ENCODE measurements at places on chromosomes 7 and 10.

DNA sequence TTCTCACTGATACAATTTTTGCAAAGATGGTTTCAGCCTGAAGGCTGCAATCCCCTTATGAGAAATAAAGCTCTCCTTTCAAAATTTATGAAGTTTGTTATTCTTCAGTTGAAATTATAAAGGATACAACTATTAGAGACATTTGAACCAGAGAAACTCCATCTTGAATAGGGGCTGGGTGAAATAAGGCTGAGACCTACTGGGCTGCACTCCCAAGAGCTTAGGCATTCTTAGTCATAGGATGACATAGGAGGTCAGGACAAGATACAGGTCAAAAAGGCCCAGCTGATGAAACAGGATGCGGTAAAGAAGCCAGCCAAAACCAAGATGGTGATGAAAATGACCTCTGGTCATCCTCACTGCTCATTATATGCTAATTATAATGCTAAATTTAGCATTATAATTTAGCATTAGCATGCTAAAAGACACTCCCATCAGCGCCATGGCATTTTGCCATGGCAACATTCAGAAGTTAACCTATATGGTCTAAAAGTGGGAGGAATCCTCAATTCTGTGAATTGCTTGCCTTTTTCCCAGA is 22.4 kb upstream of the IFIT1B start:
- no peak for DNase-seq

- no peak for DNase-seq
These were observed 157.2 kb upstream of the INSYN2A start for GRCh38 chr10:127353544-127353943.

DNA sequence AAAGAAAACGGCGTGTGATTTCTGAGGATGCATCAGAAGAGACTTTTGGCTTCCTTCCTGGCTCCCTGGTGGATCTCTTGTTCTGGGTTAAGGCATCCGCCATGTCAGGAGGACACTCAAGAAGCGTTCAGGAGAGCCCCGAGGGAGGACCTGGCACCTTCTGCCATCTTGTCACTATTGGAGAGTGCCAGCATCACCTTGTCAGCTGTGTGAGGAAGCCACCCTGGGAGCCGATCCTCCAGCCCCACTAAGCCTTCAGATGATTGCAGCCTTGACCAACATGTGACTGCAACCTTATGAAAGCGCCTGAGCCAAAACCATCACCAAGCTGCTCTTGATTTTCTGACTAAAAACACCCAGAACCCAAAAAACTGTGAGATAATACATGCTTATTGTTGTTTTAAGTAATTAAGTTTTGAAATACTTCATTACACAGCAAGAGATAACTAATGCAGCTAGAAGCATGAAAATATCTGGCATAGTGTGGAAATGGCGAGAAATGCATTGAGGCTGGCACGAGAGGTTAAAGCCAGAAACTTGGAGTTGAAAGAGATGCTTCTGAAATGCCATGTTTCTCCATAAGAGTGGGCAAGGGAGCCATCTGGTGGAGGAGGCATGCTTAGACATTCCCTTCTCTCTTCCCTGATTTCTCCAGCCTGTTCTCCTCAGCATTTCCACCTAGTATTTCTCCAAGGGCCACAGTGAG is 5.4 kb upstream of the ZFYVE27 start:
- peak; percentile 75 for DNase-seq

DNA sequence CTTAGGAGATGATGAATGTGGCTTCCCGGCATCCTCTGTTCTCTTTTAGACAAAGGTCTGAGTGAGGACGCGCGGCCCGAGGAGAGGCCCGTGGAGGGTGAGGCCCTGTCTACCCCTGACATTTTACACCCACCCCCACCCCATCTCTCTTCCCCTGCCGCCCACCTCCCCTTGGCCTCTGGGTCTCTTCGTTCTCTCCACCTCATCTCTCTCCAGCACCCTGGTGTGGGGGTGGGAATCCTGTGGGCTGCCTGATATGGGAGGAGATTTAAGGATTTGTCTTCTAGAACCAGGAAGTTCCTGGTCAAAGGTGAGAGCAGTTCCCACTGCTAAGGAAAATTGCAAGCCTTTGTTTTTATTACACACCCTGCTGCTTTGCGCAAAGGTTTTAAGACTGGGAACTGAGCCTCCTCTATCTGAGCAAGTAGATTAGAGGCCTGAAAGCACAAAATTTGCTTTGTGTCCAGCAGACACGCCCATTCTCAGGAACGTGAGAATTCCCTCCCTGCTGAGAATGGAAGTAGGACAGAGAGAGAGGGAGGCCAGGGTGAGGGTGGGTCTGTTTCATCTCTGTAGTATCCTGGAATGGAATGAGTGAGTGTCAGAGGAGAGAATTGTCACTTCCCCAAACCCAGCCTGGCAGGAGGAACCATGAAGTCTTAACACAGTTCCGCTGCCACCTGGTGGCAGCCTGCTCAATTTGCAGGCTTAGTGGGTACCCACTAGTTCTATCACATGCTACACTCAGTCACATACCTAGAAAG is 91.2 kb downstream of the GTF2IRD1 start:
- no peak for DNase-seq

DNA sequence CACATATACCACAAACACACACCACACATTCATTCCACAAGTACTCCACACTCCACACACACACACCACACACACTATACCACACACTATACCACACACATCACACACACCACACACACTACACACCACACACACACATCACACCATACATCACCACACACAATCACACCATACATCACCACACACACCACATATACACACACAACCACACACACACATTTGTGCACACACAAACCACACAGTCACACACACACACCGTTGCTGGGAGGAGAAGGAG is 112.8 kb downstream of the PTPN20 start:
- DNase-seq = no peak

GRCh38 chr7:16419859-16420258 is 1.5 kb downstream of the CRPPA start:
- DNase-seq = no peak

- DNase-seq = no peak
These were observed 87.2 kb upstream of the ZNF32 start for GRCh38 chr10:43735907-43736306.

DNA sequence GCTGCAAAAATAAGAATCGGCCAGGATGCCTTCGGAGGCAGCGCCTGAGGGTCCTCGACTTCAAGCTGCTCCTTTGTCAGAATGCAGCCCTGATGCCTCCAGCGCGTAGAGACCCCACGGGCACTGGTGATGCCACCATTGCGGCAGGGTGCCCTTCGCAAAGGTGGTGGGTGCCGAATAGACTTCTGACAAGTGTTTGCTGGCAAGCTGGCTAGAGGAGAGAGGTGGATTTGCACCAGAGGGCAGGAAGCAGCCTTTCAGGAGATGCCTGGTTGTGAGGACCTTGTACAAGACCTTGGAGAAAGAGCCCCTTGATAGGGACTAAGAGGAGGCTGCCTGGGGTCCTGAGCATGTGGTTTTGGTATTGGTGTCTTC is 103.2 kb upstream of the PPIF start:
- DNase-seq = no peak

GRCh38 chr10:107611115-107611514 is 446.6 kb upstream of the SORCS1 start:
- no peak for DNase-seq

- no peak for DNase-seq
These were observed 337.4 kb upstream of the PODXL start for GRCh38 chr7:131893631-131894340.

DNA sequence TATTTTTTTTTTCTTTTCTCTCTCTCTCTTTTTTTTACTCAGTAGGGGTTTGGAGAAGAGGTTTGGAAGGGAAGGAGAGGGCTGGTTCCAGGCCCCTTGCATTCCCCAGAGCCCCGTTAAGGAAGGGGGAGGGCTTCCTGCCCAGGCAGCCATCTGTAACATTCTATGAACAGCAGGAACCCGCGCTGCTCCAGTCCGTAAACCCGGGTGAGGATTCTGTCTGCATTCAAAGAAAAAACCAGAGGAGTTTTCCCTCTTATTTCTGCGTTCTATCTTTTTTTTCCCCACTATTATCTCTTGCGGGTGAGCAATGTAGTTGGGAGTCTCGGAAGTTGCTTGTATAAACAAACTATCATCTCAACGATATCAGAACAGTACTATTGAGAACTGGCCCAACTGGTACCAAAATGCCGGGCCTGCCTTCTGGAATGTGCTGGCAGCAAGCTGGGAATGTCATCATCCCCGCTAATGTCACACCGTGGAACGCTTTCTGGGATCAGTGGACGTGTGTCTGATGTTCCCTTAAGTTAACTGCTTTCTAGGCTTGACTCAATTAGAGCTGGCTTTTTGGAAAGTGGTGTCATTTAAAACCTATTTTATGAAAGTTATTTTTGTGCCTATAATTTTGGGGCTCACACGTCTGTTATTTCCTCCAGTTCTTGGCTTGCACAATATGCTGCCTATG is 153.1 kb upstream of the MEOX2 start:
- DNase-seq = no peak

GRCh38 chr7:43584195-43584586 is 1.3 kb downstream of the STK17A start:
- DNase-seq = peak; percentile 17

DNA sequence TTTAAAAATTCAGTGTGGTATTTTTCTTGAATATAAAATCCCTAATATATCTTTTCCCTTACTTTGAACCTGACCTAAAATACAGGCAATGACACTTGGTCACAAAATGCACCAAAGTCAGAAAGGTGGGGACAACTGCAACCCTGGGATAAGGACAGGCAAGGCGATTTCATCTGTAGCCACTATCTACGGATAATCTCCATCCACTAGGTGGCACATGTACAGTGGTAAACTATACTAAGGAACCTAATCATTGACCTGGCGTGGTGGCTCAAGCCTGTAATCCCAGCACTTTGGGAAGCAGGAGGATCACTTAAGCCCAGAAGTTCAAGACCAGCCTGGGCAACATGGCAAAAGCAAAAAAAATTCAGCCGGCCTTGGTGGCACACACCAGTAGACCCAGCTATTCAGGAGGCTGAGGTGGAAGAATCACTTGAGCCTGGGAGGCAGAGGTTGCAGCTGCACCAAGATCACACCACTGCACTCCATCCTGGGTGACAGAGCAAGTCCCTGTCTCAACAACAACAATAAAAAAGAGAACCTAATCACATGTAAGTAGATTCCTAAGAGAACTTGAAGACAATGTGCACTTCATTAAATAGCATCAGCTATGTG is 98.9 kb downstream of the KMT2C start:
- peak; percentile 23 for DNase-seq

DNA sequence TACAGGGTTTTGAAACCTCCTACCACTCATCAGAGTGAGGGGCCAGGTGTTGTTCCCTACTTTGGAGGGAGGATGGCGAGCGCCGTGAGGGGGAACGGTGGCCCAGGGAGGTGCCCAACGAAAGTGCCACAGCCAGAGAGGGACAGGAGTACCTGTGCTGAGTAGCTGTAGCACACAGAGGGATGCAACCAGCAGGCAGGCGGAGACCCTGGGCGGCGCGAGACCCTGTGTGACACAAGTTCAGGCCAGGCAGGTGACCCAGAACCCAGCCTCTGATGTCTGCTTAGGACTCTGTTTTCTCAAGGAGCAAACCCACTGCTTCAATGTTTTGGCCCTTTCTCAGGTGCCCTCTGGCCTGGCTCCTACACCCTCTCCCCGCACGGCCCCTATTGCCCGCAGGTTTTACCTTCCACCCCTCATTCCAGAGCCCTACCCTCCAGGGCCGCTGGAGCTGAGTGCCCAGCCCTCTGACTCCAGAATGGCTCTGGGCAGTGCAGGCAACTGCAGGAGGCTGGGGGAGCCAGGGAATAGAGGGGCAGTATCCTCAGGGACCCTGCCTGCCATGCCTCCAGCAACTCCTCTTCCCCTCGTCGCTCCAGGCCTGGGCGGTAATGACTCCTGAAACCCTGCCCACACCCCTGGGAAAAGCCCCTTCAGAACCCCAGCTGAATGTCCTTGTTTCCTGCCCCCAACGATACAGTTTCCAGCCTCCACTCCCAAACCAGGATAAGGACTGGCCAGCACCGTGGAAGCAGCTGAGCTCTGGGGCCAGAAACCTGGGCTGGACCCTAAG is 164.1 kb upstream of the RHEB start:
- no peak for DNase-seq

GRCh38 chr7:135974667-135975066 is 2.5 kb downstream of the MTPN start:
- DNase-seq = no peak

GRCh38 chr7:158377800-158378623 is 209.6 kb downstream of the PTPRN2 start:
- no peak for DNase-seq

GRCh38 chr10:118986815-118987790 is 42.4 kb upstream of the NANOS1 start:
- DNase-seq = no peak

DNA sequence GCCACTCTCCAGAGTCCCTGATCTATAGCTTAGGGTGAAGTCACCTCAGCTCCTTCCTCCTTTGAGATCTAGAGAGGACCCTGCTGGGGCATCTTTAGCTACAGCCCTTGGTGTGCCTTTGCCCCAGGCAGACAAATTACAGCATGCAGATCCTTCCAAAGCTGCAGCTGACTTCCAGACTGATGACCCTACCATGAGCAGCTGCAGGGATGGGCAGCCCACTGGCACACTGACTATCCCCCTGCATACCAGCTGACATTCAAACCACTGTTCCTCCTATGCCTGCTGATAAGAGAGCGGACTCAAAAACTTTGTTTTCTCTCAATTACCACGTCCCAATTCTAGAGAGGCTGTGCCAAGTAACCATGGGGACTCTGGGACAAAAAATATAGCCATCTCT is 70.6 kb downstream of the COL13A1 start:
- no peak for DNase-seq

DNA sequence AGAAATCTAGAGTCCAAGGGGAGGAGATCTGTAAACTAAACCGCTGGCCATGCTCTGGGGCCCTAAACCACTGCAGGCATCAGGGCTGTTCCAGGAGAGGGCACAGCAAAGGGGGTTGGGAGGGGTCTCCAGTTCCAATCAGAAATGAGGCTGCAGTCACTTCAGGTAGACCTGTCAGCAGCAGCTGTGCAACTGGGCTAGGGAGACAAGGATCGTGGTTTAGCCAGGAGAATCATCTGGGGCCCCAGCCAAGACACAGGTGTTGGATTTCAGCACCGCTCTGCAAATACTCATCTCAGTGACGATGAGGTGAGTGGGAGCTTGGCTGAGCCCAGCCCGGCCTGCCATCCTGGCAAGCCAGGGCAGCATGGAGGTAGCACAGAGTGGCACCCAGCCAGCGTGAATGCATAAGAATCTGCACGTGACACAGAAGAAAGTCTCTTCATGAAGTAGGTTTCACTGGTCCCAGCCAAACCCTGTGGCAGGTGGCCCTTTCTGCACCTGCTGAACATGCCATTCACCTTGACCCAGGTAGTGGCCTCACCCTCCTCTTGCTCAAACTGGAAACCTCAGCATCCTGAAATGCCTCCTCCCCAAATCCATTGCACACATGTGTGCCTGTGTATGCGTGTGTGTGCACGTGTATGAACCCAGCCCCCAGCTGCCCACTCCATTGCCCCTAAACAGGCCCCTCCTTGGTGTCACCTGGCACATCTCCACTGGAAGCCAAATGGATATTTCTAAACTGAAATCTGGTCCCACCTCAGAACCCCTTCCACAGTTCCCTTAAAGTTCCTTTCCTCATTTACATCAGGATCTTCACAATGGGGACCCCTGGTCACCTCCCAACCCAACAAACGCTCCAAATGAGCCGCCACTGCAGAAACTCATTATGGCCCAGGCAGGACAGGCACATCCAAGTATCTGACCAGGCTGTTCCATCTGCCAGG is 9.6 kb downstream of the GPRIN2 start:
- DNase-seq = no peak

GRCh38 chr7:123060446-123060845 is 64.9 kb upstream of the TAS2R16 start:
- no peak for DNase-seq

Measured in mucosa of gallbladder (tissue), 1 donor.